LHCN-M2 (cell line): ENCODE measurements at places on chromosomes 4 and X. TPM values are rescaled to one million over a fixed set of nuclear protein-coding genes. Genes with fewer than 3 reads are reported as not detected.
A peak's percentile ranks its signal among the peaks of the same experiment; 100 is the strongest.

ALPK1 gene
- 13.5 and 14.4 TPM in 2 replicates for total RNA-seq

GRCh38 chrX:67651437-67652142, 107.8 kb downstream of the AR start:
- DNase-seq, result no peak

GRCh38 chr4:93776386-93777080, 52.0 kb upstream of the ATOH1 start:
- peak; percentile 23 for DNase-seq

- DNase-seq, result no peak
These were observed 205.9 kb downstream of the AASDH start for GRCh38 chr4:56181140-56181953.

DNA sequence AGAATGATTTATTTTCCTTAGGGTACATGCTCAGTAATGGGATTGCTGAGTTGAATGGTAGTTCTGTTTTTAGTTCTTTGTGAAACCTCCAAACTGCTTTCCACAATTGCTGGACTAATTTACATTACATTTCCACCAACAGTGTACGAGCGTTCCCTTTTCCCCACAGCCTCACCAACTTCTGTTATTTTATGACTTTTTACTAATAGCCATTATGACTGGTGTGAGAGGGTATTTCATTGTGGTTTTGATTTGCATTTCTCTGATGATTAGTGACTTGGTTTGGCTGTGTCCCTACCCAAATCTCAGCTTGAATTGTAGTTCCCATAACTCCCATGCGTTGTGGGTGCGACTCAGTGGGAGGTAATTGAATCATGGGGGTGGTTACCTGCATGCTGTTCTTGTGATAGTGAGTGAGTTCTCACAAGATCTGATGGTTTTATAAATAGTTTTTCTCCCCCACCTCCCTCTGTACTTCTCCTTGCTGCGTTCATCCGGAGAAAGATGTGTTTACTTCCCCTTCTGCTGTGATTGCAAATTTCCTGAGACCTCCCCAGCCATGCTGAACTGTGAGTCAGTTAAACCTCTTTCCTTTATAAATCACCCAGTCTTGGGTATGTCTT, 95.1 kb downstream of the GBA3 start:
- DNase-seq, result no peak

GRCh38 chrX:153897899-153898298, 6.6 kb upstream of the AVPR2 start:
- no peak for DNase-seq
